ENCODE measurements at places on chromosomes 3 and 15. TPM values are rescaled to one million over a fixed set of nuclear protein-coding genes. Genes with fewer than 3 reads are reported as not detected.

PARP6 gene
- total RNA-seq, result 36.0 TPM

SLC28A2 gene
- total RNA-seq, result not detected

SPINT1 gene
- total RNA-seq, result 1.4 TPM

GOLGA8J gene
- not detected for total RNA-seq

CASR gene
- not detected for total RNA-seq

CACNA1D gene
- total RNA-seq, result 2.4 TPM

MYLK gene
- total RNA-seq, result 66.2 TPM

DAZL gene
- total RNA-seq, result not detected

SAMMSON gene
- total RNA-seq, result not detected

SEMA3G gene
- 19.9 TPM for total RNA-seq

CLDN18 gene
- 13.2 TPM for total RNA-seq

CCDC39 gene
- not detected for total RNA-seq

SNTN gene
- not detected for total RNA-seq

HYAL1 gene
- total RNA-seq, result 26.6 TPM

FBXW12 gene
- total RNA-seq, result not detected
